G401 (cell line): ENCODE measurements at places on chromosomes 3 and 15.
A peak's percentile ranks its signal among the peaks of the same experiment; 100 is the strongest.

GRCh38 chr3:105119801-105120340, 246.8 kb upstream of the ALCAM start:
- DNase-seq, result no peak

GRCh38 chr3:77190374-77190773, 150.5 kb downstream of the ROBO2 start:
- no peak for DNase-seq

DNA sequence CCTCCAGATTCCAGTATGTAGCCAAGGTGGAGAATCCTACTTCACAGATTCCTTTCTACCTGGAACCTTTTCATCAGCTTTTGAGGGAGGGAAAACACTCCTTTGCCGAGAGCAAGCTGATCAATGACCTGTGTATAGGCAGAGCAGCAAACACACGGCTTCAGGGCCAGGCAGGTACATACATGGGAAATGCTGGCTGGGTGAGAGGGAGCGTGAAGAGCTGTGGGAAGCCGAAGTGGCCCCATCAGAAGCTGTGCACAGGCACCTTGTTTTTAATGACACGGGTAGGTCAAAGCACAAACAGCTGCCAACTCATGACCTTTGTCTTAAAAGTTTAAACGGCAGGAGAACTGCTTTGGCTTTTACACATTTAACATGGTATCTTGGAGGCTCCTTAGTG, 25.3 kb downstream of the STARD5 start:
- DNase-seq, result peak; percentile 17

GRCh38 chr15:88215066-88215648, 41.4 kb downstream of the NTRK3 start:
- peak; percentile 77 for DNase-seq

DNA sequence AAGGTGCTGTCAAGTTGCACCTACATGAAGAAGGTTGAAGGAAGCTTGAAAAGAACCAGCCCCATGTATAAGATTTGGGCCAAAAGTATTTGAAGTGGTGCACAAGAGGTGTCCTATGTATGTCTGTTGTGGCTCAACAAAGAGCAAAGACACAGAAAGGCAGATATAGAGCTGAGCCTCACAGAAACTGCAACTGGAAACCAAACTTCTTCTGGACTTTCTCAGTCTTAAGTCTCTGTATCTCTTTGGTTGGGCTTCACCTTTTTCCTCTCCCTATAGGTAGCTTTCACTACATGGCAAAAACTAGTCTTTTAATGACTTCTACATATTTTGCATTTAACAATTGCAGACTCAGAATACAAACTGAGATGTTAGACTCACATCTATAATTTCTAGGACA, 8.8 kb upstream of the CMC1 start:
- DNase-seq, result no peak

DNA sequence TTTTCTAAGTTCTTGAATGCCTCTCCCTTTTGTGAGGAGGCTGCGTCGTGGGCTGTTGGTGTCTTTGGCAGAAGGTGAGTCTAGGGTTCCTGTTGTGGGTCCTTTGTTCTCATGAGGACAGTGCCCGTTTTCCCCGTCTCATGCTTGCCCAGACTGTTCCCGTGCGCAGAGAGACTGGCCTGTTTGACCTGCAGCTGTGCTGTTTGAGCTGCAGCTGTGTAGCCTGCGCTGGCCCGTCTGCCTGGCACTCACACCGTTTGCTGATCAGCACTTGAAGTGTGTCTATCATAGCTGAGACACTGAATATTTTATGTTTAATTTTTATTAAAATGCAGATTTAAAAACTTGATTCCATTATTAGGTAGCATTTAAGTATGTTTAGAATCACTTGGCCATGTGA, 9.9 kb downstream of the GOLGA6L2 start:
- DNase-seq, result no peak

DNA sequence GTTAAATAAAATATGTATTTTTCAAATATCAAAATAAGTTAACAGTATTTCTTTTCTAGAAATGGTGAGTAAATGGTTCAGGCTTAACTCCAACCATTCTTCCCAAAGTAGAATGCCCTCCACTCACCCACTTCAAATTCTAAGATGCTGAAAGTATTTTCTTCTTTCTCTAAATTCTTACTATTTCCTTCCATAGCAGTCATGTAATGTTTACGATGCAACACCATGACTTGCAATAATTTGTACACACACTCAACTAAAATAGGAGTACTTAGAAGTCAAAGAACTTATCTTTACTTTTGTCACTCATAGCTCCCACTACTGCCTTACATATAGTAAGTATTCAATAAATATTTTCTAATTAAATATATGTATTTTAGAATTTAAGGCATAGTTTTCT, 65.0 kb downstream of the AQR start:
- no peak for DNase-seq

GRCh38 chr3:98994128-98994762, 92.8 kb upstream of the DCBLD2 start:
- peak; percentile 52 for DNase-seq
